Kasumi-1 (cell line): ENCODE measurements at places on chromosomes 7 and 10.
A peak's percentile ranks its signal among the peaks of the same experiment; 100 is the strongest.

DNA sequence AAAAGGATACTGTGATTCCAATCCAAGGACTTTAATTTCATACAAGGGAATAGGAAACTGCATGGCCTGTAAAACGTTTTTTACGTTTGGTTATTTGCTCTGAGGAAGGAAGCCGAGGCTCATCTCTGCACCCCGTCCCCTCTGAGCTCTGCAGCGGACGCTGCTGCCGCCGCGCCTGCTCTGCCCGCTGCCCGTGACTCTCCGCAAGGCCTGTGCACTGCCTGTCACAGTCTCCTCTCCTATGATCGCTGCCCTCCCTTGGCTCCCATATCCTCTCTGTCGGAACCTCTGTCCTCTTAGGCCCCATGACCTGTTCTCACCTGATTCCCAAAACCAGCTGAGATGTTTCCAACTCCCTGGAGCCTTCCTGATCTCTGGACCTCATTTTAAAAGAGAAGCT, 320.3 kb upstream of the ZNF32 start:
- DNase-seq, result no peak

DNA sequence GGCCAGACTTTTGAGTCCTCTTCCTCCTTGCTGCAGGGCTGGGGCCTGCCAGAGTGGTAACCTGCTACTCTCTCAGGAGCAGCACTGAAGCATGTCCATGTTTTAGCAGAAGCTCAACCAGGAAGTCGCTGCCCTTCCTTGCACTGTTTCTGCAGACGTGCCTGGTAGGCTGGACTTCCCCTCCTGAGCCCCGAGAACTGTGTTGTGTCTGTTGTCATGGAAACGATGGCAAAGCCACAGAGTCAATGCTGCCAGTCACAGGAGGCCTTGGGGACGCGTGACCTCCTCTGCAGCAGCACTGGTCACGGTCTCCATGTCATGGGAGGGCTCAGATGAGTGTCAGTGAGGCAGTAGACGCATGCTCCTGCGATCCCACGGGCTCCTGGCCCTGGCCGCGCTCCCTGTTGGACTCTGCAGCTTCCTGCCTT, 145.5 kb downstream of the FANK1 start:
- peak; percentile 100 for DNase-seq

DNA sequence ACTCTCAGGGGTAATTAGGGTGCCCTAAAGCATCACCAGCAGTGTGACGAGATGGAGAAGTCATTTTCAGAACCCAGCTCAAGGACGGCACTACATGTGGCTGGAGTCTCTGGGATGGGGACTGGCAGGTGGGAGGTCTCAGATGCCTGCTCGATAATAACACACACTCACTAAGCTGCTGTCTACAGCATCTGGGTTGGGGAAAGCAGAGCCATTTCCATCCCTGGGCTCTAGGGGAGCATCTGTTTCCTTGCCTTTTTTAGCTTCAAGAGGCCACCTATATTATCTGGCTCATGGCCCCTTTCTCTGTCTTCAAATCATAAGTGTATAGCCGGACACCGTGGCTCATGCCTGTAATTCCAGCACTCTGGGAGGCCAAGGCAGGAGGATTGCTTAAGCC, 79.6 kb downstream of the SH3PXD2A start:
- DNase-seq, result no peak

- no peak for DNase-seq
Observed at GRCh38 chr10:132321726-132322125, 10.3 kb upstream of the LRRC27 start.

DNA sequence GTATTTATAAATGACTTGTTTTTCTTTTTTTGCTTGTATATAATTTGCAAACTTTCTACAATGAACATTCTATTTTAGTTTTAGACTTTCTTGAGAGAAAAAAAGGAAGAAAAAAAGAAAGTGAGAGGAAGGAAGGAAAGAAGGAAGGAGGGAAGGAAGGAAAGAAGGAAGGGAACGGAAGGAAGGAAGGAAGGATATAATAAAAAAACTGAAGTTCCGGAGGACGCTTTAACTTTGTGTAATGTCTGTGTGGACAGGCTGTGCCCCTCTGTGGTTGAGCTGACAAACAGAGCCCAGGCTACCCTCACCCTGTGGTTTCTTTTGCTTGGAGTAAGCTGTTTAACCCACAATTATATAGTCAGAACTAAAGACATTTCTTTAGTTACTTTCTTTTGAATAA, 108.7 kb downstream of the SEMA3D start:
- DNase-seq, result peak; percentile 30

- no peak for DNase-seq
Observed at GRCh38 chr7:77757589-77757988, 40.6 kb downstream of the TMEM60 start.

DNA sequence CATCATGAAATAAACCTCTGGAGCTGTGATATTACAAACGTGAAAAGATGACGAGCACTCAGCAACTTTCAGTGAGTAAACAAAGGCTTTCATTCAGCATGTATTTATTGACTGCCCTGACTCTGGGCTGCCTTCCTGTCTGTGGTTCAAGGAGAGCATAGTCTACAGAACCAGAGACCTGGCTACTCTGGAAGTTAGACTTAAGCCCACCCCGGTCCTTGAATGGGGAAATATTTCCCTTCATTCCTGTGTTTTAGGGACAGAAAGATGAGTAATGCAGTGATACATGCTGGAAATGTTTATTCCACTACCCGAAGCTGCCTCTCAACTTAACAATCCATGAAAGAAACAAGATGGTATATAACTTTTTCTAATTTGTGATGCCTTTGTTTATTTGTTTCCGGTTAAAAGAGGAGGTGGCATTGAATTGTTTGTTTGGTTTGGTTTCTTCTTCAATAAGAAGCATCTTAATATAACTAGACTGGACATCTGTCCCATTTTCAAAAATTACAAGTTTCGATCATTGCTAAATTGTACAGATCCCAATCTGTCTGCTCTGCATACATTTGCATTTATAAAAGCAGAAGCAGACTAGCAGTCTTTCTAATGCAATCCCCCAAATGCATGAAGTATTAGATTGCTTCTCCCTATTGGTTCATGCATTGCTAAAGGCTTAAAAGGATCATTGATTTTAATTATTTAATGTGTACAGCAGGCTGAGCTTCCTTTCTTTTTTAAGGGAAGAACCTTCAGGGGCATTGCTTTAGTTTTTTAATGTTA, 57.7 kb downstream of the TRUB1 start:
- no peak for DNase-seq

GRCh38 chr10:116197946-116198675, 74.9 kb downstream of the GFRA1 start:
- no peak for DNase-seq

GRCh38 chr10:102230861-102231356, 4.8 kb downstream of the ELOVL3 start:
- no peak for DNase-seq

DNA sequence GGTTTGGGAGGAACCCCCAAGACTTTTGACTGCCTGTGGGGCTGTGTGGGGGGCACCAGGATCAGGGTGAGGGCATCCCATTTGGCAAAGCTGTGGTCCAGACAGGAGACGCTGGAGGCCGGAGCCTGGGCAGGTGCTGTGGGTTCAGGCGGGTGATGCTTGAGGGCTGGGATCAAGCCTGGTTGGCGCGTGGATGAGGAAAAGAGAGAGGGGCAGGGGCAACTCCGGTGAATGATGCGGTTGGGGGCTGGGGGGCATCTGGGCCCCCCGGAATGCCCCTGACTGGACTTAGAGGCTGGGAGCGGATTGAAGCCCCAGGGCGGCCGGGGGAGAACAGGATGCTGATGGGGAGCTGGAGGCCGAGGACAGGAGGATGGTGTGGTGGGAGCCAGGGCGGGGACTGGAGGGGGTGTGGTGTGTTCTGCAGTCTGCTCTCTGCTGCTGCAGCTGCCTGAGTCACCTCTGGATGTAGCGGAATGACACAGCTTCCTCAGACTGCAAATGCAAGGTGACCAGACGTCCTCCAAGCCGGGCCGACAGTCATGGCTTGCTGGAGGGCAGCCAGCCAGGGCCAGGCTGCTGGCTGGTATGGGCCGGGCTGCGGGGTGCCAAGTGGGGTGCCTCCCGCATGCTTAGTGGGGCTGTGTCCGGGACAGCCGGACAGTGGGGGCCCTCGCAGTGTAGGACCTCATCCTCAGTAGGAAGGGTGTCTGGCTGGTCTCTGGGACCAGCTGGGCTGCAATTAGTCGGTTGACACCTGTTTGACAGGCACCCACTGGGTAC, 3.2 kb downstream of the MAFK start:
- DNase-seq, result no peak

DNA sequence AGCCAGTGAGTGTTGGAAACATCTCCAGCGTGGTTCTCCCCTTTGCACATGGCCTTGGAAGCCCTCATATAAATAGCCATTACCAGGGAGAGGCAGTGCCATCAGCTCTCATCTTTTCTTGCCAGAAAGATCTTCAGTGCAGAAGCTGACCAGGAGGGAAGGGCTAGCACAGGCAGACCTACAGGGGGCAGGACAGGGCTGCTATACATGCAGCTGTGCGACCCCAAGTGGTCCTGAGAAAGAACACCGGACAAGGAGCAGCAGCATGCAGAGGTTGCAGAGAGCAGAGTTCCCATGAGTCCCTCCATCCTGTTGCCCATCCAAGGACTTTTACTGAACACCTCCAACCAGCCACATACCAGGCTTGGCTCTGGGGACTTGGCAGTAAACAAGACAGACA, 17.1 kb downstream of the GRID1 start:
- DNase-seq, result peak; percentile 71

GRCh38 chr7:44536090-44536489, 5.0 kb downstream of the NPC1L1 start:
- no peak for DNase-seq

DNA sequence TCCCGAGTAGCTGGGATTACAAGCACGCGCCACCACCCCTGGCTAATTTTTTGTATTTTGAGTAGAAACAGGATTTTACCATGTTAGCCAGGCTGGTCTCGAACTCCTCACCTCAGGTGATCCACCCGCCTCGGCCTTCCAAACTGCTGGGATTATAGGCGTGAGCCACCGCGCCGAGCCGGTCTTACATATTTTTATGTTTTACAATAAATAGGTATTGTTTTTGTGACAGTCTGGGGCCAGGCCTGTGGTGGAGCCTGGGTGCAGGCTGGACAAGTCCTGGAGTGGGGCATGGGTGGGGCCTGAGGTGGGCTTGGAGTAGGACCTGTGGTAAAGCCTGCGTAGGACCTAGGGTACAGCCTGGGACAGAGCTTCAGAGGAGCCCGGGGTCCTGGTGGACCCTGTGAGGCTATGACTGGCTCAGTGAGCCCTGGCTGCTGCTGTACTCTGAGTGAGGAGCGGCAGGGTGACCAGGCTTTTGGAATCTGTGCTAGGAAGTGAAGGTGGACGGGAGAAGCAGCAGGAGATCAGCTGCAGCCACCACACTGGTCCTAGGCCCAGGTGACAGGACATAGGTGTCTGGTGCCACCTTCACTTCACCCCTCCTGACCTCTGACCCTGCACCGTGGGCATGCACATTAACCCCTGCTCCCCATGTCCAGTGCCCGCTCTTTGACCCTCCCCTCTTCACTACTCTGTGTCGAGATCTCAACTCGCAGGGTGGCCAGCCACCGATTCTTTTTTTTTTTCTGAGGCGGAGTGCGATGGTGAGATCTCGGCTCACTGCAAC, 9.6 kb upstream of the ZMIZ2 start:
- no peak for DNase-seq

GRCh38 chr10:69810675-69811397, 9.1 kb downstream of the COL13A1 start:
- no peak for DNase-seq

DNA sequence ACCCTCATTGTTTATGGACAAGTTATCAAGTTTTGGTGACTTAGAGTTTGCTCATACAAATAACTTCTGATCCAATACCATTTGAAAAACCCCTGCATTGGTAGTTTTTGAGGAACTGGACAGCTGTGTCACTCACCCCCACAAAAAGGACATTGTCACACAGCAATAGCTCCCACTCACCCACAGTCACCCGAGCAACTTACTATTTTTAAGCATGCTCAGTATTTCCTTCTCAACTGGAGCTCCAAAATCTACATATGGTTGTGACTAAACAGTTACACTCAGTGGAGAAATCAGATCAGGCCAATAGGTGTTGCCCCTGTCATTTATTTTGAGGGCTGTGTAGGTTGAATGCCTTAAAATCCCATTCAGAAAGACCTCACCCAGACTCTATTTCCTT, 165.2 kb upstream of the AUTS2 start:
- no peak for DNase-seq

- no peak for DNase-seq
Observed at GRCh38 chr7:108224387-108224786, 94.2 kb upstream of the LAMB4 start.

DNA sequence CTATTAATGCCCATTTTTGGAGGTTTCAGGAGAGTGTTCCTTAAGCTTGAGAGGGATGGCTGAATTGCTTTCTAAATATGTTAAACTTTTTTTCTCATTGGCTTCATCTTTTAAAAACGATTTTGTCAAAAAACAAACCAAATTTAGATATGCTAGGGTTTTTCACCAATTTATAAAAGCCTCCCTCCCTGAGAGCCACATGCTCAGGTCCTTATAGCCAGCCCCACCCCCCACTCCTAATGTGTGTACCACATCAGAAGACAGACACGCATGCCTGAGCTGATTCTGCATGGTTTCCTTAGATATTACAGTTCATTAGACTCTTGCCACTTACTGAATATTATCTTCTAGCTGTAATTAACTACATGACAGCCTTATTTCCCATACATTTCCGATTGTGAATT, 2.0 kb downstream of the CUL1 start:
- DNase-seq, result peak; percentile 33

GRCh38 chr7:128396357-128396756, 13.4 kb downstream of the IMPDH1 start:
- no peak for DNase-seq

GRCh38 chr7:120402801-120403200, 129.8 kb downstream of the KCND2 start:
- no peak for DNase-seq

- no peak for DNase-seq
Observed at GRCh38 chr10:61063901-61064300, 119.9 kb upstream of the RHOBTB1 start.

DNA sequence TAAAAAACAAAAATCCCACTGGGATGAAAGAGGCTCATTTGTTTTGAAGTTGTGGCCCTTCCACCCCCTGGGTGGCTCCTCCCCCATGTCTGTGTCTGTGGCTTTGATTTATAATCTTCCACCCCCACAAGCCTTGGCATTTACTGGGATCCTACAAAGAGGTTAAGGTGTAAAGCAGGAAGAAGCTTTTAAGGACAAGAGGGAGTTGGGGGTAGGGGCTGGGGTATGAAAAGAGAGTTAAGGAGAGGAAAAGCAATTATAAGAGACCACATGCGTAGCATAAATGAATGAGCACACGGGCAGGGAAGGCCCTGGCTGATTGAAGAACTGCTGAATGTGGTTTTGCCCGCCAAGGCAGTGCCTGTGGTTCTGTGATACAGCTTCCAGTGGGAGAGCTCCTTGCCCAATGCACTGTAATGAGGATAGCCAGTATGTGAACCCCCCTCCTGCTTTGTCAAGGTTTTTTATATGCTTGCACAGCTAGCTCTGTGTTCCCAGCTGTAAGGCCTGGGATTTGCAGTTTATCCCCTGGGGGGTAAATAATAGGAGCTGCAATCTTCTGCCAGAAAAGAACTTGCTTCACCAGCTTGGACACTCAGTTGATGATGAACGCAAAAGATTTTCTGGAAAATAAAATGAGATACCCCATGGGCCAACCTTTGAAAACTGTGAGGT, 34.7 kb upstream of the KMT2E start:
- DNase-seq, result no peak
